ENCODE measurements at places on chromosomes 6 and 20.
A peak's percentile ranks its signal among the peaks of the same experiment; 100 is the strongest.

- peak; percentile 9 for DNase-seq
Measured at GRCh38 chr20:59403261-59403961, 103.0 kb downstream of the EDN3 start.

- DNase-seq: no peak
Measured at GRCh38 chr20:9447182-9447581, 67.2 kb upstream of the LAMP5 start.

GRCh38 chr6:32941214-32941768 is 463 bp upstream of the HLA-DMB start:
- DNase-seq: no peak

DNA sequence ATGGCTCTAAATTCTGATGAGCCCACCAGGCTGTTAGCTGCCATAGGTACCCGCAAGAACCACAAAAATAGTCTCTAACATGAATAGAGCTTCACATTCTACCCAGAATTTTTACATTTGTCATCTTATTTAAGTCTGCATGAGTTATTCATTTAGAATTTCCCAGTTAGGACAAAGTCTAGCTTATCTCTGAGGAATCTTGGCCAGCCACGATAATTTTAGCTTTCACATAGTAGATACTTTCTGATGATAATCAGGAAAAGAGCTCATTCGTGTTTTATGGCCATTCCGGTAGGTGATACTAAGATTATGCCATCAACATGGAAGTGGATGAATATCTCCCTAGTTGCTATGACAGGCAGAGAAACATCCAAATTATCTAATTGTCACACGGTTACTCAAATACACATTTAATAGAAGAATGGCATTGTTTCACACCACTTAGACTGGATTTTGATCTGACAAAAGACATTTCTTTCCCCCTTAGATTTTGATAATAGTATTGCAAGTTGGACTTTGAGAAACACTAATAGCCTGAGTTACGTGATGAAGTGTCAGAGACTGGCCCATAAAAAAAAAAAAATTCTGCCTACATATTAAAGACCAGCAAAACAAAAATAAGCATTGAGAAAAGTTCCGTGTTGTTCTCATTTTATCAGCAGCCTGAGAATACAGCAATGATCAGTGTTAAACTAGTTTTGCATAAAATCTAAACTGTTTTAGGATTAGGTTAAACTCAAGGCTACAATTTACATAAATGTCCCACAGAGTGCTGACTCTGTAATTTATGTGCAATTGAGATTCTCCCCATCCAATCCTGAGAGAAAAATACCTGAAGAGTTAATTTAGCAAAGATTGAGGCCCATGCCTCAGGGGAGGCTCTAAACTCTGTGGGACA is 397.5 kb upstream of the ARID1B start:
- DNase-seq: no peak

DNA sequence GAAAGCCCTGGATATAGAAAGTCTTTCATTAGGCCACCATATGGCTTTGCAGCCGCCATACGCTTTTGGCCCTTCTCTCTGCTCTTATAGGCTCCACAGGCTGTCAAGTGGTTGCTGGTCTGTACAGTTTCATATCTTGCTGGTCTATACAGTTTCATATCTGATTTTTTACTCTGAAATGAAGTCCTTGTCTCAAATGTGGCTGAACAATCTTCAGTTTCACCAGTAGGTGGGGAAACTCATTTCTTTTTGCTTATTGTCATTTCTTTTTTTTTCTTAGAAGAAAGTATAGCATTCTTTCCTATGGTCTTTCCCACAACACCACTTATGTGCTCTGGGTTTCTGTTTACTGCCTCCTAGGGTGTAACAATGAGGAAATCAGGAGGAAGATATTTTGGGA is 771.4 kb upstream of the MMS22L start:
- DNase-seq: peak; percentile 5

GRCh38 chr6:20411953-20412681 is 10.4 kb downstream of the E2F3 start:
- no peak for DNase-seq

DNA sequence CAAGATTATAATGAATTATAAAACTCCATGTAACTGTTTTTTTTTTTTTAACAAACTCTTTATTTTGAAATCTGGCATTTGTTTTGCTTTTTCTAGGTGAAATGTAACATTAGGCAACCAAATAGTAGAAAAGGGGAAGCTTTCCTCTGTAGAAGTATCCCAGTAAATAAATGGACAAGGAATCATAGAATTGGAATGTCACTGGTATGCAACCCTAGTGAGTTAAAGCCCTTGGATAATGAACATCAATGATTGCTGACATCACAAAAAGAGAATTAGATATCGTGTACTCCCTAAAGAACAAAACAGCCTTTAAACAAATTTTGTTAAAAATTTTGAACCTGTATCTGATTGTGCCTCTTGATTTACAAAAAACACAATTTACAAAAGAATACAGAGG is 93.9 kb upstream of the OGFRL1 start:
- no peak for DNase-seq

- peak; percentile 86 for DNase-seq
Measured at GRCh38 chr6:4102687-4103244, 23.8 kb upstream of the FAM217A start.

DNA sequence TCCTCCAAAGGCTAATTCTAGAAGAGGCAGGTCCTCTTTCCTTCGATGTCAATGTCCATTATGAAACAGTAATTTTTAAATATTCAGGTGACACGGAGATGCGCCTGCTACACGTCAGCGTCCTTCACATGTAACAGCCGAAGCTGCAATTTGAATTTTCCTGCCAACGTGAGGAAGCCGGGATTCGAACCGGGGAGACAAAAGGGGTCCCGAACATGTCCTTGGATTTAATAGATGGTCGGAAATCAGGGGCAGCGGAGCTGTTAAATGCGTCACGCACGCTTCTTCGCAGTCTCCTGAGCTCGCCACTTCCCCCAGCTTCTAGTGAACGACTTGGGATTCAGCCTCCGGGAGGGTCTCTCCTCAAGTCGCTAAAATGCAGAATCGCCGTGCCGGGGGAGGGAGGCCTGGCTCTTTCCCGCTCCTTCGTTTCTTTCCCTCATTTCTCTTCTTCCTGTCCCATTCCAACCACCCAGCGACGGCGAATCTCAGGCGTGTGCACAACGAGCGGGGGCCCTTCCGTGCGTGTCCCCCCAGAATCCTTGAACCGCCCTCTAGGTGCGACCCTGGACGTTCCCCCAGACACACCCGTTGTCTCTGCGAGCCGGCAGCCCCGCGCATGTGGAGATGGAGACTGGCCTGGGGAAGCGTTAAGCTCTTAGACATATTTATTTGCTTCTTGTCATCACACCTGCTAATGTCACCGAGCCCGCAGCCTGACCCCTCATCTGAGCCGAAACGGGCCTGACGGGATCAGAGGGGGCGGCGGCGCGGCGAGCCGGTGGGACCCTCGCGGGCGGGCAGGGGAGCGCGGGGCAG is 1.3 kb upstream of the FOXC1 start:
- no peak for DNase-seq

DNA sequence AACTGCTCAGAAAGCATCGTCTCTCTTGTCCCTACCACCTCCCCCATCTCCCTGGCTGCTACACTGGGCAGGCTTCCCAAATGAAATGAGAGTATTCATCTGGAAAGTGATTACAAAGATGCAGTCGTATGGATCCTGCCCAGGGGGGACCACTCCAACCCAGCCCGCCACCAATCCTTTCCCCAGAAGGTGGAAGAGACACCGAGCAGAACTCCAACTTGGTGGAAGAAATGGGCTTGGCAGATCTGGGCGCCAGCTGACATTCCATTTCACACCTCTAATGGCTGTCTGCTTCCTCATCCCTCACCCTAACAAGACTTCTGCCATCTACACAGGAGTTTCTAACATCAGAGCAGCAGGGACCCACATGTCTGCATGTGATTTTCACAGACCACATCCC is 12.7 kb downstream of the PKHD1 start:
- no peak for DNase-seq

DNA sequence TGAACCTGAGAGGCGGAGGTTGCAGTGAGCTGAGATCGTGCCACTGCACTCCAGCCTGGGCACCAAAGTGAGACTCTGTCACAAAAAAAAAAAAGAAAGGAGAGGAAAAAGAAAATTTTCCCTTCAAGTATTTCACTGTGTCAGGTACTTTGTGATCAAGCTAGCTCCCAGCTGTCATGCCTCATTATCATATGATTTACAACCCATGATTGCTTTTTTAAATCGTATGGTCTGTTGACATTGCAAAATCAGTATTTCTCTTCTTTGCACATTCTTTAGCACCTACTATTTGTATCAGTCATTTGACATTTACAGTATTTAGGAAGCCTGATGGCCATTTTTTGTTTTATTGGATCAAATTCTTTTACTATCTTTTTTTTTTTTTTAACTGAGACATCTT is 22.4 kb downstream of the SASH1 start:
- DNase-seq: no peak

DNA sequence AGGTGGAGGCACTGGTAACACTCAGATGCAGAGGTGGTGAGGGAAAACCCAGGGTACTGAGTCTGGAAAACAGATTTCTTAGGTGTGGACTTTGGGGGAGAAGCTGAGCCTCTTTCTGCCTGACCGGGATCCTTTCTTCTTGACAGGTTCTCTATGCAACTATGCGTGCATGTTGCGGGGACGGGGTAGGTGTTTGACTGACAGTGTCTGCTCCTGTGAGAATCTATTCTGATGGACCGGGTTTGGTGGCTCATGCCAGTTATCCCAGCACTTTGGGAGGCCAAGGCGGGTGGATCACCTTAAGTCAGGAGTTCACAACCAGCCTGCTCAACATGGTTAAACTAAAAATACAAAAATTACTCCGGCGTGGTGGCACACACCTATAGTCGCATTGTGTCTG is 27.9 kb upstream of the ID1 start:
- no peak for DNase-seq

DNA sequence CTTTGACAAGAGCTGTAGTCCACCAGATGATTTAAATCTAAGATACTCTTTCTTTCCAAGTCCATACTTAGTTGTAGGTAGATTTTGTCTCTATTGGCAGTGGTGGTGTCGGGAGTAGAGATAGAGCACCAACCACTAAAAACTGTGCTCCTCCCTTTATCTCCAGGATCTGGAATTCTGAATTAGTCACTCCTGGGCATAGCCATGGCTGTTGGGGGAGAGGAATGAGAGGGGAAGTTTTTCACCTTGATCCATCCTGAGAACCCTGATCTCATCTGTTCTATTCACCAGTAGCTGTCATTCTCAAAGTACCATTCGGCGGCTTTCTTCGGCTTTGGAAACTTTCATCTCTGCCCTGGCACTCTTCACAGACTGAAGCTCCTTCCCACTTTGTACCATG is 35.6 kb upstream of the NKX2-4 start:
- no peak for DNase-seq

GRCh38 chr6:31834367-31835250 is 7.1 kb downstream of the HSPA1B start:
- DNase-seq: peak; percentile 93

DNA sequence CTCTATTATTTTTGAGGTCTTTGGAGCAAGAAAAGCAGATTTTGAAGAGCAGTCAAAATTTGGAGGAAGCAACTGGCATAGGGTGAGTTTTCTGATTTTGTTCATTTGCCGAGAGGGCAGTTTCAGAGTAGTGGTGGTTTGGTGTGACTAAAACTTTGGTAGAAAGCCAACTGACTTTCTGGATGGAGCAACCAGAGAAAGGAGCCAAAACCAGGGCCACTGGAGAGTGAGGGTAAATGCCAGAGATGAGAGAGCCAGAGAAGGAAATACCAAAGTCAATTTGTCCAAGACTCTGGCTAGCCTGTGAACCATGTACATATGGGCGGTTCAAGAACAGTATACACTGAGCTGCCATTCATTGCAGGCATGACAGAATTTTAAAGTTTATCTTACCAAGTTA is 40.5 kb upstream of the ZBTB24 start:
- no peak for DNase-seq

- DNase-seq: peak; percentile 29
Measured at GRCh38 chr6:33846226-33846625, 42.4 kb upstream of the MLN start.

DNA sequence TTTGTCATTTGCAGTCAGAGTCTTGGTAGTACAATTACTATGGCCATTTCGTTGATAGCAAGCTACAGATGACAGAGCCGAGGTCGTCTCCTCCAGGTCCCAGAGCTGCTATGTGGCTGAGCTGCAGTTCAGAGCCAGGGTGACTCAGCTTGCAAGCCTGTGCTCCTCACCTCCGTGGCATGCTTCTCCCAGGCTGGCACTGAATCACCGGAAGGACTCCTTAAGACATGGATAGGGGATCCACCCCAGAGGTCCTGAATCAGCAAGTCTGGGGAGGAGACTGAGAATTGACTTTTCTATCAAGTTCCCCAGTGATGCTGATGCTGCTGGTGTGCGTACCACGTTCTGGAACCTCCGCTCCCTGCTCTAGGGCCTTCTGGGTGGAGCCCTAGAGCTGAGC is 291.2 kb downstream of the CDH26 start:
- no peak for DNase-seq

DNA sequence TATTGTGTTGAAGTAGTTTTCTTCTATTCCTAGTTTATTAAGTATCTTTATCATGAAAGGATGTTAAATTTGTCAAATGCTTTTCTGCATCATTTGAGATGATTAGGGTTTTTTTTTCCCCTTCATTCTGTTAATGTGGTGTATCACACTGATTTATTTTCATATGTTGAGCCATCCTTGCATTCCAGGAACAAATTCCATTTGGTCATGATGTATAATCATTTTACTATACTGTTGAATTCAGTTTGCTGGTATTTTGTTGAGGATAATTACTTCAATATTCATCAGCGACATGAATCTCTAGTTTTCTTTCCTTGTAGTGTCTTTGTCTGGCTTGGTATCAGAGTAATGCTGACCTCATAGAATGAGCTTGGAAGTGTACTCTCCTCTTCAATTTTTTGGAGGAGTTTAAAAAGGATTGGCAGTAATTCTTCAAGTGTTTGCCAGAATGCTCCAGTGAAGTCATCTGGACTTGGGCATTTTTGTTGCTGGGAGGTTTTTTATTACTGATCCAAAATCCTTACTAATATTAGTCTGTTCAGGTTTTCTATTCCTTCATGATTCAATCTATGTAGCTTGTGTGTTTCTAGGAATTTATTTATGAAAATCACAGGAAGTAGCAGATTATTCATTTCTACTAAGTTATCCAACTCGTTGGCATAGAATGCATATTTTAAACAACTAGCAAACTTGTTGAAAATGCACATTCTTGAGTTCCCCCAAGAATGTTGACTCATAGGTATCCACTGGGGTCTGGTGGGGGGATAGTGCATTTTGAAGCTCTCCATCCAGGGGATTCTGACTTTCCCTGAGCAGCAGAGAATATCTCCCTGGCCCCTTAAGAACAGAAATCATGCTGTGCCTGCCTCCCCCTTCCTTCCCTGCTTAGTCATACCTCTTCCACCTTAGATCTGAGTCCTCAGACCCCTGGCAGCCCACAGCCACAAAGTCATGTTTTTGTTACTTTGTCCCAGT is 187.1 kb downstream of the BMP7 start:
- DNase-seq: no peak

DNA sequence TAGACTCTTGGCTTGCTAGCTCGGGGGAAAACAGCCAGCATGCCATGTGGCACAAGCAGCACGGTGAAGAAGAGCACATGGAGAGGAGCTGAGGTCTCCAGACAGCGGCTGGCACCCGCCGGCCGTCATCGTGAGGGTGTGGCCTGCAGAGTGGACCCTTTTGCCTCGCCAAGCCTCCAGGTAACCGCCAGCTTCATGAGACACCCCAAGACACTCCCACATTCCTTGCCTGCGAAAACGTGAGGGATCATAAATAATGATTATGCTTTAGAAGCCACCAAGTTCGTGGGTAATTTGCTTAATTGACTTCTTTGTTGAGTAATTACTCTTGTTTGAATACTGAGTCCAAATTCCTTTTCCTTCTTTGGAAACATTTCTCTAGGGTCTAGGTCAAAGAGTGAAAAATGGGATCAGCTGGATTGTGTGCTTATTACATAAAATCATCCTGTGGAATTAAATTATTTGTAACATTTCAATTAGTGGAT is 23.2 kb downstream of the FAM50B start:
- DNase-seq: no peak
